Muscle of leg (tissue), 16 donors: ENCODE measurements at places on chromosomes 11 and 22. TPM values are rescaled to one million over a fixed set of nuclear protein-coding genes. Genes with fewer than 3 reads are reported as not detected.

DNA sequence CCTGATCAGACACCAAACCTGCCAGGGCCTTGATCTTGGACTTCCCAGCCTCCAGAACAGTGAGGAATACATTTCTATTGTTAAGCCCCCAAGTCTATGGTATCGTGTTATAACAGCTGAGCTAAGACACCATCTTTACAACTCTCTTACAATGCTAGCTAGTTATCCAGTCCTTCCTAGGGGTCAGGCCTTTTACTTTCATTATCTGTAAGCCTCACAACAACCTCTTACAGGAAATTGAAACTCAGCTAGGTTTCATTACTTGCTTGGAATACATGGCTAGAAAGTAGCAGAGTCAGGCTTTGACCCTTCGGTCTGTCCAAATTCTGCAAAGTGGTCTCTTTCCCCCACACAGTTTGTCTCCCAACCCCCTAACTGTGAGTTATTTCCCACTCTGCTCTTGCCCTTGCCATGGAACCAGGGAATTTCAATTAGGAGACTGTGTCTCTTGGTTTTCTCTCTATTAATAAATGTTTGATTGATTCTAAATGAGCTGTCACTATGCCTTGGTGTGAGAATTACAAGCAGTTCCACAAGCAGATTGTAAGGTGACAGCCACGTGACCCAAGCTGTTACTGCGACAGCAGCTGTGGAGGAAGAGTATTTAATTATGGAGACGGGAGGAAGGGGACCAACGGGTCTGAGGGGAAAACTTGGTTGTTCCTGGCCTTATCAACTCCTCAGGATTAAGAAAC lies 38.4 kb upstream of the CLMP start:
- no peak for DNase-seq

DNA sequence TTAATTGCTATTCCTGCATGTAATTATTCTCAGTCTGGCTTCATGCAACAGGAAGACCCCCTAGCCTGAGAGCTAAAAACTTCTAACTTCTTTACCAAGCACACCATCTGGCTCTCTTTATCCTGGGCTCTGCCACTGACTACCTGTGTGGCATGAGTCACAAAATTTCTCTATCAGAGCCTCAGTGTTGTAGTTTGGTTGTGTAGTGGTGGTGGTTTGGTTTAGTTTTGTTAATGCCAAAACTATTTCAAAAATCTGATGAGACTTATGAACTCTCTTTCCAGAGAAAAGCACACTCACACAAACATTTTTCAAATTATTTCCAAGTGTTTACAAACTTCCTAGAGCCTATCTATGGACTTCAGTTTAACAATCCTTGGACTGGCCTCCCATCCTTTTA lies 7.5 kb upstream of the IL17RA start:
- DNase-seq: no peak

- no peak for DNase-seq
These were observed 624.8 kb upstream of the KIRREL3 start for GRCh38 chr11:127625402-127625801.

The TMEM86A gene
- 2.8 TPM for polyA plus RNA-seq

DNA sequence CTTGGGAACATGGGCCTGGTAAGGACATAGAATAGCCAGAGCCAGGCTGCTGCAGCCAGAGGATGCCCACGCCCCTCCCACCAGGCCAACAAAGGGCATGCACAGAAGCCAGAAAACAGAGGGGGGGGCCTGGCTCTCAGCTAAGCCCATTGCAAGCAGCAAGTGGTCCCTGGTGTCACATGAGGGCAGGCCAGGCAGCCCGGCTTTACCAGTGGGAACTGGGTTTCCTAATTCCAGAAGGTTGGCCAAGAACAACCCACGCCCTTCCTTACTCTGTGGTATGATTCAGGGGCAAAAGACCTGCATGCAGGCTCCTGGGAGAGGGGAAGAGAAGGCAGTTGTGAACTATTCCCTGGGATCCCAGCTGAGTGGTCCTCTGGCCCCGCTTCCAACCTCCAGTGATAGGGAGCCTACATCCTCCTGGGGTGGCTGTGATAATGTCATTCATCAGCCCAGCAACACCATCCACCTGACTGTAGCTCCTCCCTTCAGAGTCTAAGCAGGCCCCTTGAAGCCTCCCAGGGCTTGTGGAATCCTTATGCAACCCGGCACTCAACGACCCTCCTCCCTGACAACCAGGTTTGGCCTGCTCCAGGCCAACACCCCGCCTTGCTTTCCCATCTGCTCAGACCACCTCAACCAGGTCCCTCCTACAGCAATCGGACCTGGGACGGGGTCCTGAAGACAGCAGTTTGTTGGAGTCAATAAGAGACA lies 62.1 kb upstream of the LMO1 start:
- DNase-seq: no peak

DNA sequence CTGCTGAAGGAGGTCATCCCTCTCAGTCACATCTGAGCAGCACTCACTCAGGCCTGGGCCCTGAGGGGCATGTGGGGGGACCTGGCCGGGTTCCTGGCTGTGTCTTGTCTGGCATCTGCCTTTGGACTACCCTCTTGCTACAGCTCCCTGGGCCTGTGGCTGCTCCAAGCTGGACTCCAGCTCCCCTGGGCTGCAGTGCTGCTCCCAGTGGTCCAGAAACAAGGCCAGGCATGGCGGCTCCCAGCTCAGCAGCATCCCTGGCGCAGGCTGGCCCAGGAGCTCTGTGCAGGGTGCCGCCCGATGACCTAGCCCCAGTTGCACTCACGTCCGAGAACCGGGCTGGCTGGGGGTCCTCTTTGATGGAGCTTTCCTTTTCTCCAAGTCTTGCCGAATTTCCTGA lies 5.3 kb downstream of the CDPF1 start:
- DNase-seq: no peak

DNA sequence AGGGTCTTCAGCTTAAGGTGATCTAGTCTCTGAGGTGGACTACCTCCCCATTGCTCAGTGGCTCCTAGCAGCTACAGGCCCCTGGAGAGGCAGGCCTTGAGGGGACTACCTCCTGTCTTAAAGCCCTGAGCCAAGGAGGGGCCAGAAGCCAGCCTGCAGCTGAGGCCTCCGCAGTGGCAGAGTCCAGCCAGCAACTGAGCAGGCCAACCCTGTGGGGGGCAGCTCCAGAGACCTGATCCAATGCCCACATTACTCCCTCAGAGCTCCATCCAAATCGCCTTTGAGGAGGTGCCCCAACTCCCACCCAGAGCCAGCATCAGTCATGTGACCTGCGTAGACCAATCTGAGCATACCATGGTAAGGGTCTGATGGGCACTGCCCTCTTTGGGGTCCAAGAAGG lies 2.7 kb downstream of the C2CD2L start:
- no peak for DNase-seq

DNA sequence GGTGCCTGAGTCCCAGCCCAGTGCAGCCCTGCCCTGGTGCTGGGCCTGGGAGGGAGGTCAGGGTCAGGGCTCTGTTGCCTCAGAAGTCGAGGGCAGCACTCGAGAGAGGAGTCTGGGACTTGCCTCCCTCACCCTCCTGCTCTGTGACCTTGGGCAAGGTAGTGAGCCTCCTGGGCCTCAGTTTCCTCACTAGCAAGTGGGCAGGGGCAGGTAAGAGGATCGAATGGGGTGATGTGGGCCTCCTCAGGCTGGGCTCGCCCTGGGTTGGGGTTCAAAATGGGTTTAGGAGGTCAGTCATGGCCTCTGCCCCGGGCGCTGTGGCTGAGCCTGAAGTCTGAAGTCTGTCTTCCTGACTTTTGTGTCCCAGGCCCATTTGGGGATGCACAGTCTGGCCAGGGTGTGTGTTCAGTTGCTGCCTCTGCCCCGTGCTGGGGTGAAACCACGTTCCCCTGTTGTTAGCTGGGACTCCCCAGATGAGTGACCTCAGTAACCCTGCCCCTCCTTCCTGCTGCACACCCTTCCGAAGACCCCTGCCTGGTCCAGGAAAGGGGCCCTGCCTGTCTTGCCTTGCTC lies 40.9 kb upstream of the CELSR1 start:
- DNase-seq: no peak

The CRYAB gene
- 704 TPM for polyA plus RNA-seq

- DNase-seq: no peak
These were observed 604.4 kb downstream of the BUD13 start for GRCh38 chr11:116168459-116168787.

GRCh38 chr11:8288824-8289491 lies 25.3 kb upstream of the LMO1 start:
- no peak for DNase-seq

The SHISA8 gene
- polyA plus RNA-seq: 0.19 TPM

DNA sequence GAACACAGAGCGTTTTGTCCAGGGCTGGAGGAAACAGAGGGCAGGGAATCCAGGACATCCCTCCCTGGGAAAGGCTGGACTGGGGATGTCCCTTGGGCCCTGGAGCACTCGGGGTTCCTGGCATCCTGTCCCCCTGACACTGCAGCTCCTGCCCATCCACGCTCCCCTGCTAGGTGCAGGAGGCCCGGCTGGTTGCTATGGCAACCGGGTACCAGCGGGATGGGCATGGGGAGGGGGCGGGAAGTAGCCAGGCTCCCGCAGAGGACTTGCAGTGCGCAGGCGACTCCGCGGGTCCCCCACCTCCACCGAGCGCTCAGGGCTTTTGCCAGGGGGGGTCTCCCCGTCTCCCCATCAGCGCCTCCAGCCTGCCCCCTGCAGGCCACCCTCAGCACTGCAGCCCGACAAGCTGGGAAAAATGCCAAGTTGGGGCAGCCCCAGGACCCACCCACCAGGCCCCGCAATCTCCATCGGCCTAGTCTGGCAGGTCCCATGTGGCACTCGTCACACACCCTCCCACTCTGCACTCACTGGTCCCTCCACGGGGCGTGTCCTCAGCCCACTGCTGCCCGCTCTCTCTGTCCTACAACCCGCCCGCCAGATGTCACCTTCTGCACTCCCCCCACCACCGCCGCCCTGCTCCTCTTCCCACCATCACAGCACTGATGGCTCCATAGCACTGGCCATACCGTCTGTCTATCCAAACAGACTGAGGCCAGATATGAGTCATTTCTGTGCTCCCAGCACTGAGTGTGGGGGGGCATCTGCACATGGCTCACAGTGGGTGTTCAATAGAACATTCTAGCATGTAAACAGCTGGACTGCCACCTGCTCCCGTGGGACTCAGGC lies 31.5 kb downstream of the KIAA0930 start:
- DNase-seq: peak; percentile 43

The LMO1 gene
- polyA plus RNA-seq: 3.4 TPM

GRCh38 chr11:86670911-86671310 lies 1.5 kb downstream of the ME3 start:
- DNase-seq: no peak

The CABP4 gene
- polyA plus RNA-seq: 0.97 TPM

The SRSF8 gene
- polyA plus RNA-seq: 38.5 TPM

The PKNOX2 gene
- 24.3 TPM for polyA plus RNA-seq

The PHOX2A gene
- not detected for polyA plus RNA-seq

DNA sequence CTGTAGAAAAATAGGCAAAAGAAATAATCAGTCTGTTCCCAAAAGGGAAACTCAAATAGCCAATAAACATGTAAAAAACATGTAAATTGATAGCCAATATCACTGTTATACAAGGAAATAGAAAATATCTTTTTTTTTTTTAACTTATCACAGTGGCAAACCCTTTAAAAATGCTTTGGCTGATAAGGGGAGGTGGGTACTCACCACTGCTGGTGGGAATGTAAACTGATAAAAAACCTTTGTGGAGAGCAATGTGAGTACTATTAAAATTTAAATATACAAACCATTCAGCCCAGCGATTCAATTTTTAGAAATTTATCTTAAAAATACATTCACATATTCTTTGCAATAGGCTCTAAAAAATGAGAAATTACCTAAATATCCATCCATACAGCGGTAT lies 3.6 kb downstream of the RPUSD4 start:
- DNase-seq: no peak

DNA sequence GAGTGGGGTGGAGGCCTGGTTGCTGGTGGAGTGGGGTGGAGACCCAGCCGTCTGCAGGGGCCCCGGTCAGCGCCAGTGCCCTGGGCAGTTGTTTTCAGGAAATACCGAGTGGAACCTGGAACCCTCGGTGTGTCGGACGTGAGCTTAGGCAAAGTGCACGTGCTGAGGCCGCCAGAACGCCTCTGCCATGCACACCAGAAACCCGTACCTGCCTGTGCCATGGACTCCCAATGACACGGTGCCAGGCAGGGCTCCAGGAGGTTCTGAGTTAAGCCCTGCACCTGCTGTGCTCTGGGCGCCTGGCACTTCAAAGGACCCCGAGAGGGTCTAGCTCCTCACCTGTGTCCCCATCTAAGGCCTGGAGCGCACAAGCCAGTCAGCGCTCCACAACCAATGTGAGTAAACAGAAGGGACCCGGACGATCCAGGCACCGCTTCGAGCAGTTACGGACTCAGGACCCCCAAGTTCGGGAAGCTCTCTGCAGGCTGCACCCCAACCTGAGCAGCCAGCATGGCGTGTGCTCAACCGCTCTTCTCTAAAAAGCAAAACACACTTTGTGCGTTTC lies 12.3 kb downstream of the TOLLIP start:
- no peak for DNase-seq

DNA sequence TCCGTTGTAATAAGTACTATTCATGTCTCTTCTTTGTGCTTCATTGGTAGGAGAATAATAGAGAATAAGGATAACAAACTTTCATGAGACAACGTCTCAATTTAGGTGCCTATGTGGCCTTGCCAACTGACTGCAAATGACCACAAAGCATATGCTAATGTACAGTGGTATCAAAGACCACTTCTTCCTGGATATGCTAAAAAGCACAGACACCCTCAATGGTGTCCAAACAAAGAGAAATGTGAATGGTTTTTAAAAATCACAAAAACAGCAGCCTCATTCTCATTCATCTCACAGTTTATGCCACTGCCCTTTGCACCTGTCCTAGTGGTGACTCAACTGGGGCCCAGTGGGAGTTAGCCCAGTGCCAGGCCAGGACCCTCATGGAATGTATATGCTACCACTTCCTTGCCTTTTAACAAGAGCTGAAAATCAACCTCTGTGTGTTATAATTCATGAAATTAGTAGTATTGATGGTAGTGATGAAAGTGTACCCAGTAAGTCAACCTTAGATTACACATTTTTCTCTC lies 65.2 kb upstream of the MTMR2 start:
- no peak for DNase-seq

DNA sequence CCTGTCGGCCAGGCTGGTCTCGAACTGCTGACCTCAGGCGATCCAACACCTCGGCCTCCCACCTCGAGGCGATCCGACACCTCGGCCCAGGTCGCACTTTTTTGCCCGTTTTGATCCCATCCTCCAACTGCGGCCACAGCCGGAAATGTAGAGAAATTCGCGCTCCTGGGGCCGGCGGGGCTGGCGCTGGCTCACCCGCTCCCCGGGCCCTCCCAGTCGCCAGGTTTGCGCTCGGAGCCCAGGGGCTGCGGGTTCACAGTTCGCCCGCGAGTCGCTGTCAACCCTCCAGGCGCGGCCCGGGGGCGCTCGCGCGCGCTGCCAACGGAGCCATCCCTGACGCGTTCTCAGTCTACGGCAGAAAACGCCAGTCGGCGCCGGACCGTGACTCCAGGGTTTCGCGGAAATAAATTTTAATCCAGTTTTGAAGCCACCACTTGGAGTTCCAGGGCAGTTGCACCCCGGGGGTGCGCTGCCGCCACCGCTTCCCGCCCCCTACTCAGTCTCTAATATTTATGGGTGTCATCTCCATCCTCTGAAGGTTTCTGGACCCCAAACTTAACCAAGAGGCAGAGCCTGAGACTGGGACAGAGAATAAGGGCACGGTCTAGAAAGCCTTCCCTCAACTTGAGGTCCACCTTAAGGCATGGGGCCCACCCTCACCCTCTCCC lies 1.5 kb upstream of the KLHDC7B start:
- peak; percentile 50 for DNase-seq

The PRR5L gene
- polyA plus RNA-seq: 6.9 TPM

GRCh38 chr11:43377389-43377788 lies 18.7 kb downstream of the TTC17 start:
- DNase-seq: no peak
